HFFc6 (cell line): ENCODE measurements at places on chromosomes 3 and 15.

GRCh38 chr15:58252586-58253323 is 114.6 kb downstream of the AQP9 start:
- H3K4me1 ChIP-seq: no peaks in the 10 kb centered on the region
- no peak for DNase-seq
- H3K4me3 ChIP-seq: no peak overlapping the region
- no peaks in the 10 kb centered on the region for H3K36me3 ChIP-seq
- H3K27me3 ChIP-seq: peaks cover 30% of the 10 kb centered on the region
- no peak overlapping the region for H3K27ac ChIP-seq

- H3K36me3 ChIP-seq: peaks cover 24% of the 10 kb centered on the region; the same call in 1 of the 2 replicates
- DNase-seq: no peak
- H3K27ac ChIP-seq: peak overlapping the region; percentile 81
- H3K27me3 ChIP-seq: peaks cover 13% of the 10 kb centered on the region
- H3K4me1 ChIP-seq: peaks cover 67% of the 10 kb centered on the region
Observed at GRCh38 chr3:123605789-123606234, 21.0 kb upstream of the HACD2 start.

DNA sequence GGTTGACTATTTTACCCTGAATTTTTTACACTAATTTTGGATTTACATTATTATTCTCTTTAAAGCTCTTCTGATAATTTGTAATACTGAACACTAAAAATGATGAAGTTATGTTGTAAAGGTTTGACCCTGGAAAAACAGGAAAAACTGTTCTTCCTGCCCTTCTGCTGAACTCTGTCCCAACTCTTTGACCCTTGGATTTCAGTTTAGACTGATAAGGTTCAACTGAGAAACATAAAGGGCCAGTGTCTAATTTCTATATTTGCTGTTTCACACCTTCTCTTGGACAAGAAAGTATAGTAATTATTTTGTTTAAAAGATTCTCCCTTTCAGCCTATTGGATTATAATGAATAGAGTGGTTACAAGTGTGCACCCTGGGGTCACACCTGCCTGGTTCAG is 12.8 kb upstream of the TMOD3 start:
- no peaks in the 10 kb centered on the region; the same call in 1 of the 2 replicates for H3K27me3 ChIP-seq
- DNase-seq: no peak
- H3K4me3 ChIP-seq: no peak overlapping the region

DNA sequence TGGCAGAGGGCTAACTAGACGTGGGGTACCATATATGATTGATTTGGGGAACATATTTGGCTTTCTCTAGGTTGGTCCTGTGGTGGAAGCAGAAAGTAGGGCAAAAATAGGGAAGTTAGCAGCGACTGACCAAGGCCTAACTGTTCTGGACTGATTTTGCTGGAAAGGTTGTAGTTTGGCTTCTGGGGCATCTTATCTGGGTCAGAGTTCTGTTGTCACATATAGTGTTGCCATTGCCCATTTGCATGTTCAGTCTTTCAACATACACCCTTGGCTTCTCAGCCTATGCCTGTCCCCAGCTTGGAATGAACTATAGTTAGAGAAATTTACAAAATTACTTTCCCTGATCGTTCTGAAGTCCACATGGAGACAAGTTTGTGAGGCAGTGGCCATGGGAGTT is 426.5 kb downstream of the TBC1D5 start:
- no peaks in the 10 kb centered on the region; the same call in 1 of the 2 replicates for H3K27me3 ChIP-seq
- no peaks in the 10 kb centered on the region for H3K4me1 ChIP-seq
- H3K4me3 ChIP-seq: no peak overlapping the region
- DNase-seq: no peak
- H3K27ac ChIP-seq: no peak overlapping the region

GRCh38 chr15:32029409-32029861 is 880 bp upstream of the CHRNA7 start:
- H3K36me3 ChIP-seq: no peaks in the 10 kb centered on the region
- no peaks in the 10 kb centered on the region for H3K4me1 ChIP-seq
- DNase-seq: no peak

- H3K27ac ChIP-seq: no peak overlapping the region
- H3K27me3 ChIP-seq: peaks cover 58% of the 10 kb centered on the region
- DNase-seq: no peak
- H3K4me1 ChIP-seq: no peaks in the 10 kb centered on the region
- no peaks in the 10 kb centered on the region for H3K36me3 ChIP-seq
Observed at GRCh38 chr3:127475975-127476705, 114.4 kb downstream of the TPRA1 start.

DNA sequence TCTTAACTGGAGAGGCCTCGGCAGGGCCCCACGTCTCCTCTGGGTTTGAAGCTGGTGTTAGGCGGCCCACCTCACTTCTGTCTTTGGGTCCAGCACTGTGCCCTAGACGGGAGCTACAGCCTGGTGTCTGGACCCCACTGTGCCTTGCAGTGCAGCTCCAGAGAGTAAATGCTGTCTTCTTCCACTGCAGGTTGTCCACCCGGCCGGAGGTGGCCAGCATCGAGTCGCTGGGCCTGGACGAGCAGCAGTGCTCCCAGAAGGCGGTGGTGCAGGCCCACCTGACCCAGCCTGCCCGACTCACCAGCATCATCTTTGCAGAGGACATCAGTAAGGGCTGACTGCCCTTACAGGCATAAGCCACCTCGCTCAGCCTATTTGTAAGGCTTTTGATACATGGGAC is 53.1 kb upstream of the TAMM41 start:
- no peaks in the 10 kb centered on the region for H3K36me3 ChIP-seq
- H3K4me1 ChIP-seq: no peaks in the 10 kb centered on the region
- no peak for DNase-seq
- no peak overlapping the region for H3K4me3 ChIP-seq
- peaks cover 21% of the 10 kb centered on the region for H3K27me3 ChIP-seq
